ENCODE measurements at places on chromosomes 5 and 9.

DNA sequence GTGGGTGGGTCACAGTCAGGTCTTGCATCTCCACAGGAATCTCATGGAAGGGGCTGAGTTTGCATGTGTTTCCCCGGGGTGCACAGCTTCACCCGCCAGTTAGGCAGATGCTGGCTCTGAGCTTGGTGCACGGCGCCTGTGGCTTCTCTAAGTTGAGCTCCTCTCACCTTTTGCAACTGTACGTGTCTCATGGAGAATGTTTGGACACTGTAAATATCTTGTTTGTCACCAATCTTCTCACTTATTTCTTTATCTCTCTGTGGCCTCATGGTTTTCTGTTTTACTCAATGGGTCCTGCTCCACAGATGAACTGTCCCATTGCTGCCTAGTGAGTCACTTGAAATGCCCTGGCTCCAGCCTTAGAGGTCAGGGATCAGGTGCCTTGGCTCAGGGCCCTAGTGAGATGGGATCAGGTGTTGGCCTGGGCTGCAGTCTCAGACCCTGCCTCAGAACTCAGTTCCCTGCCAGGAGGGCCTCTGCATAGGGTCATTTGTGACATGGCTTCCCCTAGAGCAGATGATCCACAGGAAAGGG lies 61.6 kb downstream of the WNK2 start:
- no peak for DNase-seq

GRCh38 chr9:130893341-130894101 lies 3.1 kb downstream of the QRFP start:
- DNase-seq: peak; percentile 79

DNA sequence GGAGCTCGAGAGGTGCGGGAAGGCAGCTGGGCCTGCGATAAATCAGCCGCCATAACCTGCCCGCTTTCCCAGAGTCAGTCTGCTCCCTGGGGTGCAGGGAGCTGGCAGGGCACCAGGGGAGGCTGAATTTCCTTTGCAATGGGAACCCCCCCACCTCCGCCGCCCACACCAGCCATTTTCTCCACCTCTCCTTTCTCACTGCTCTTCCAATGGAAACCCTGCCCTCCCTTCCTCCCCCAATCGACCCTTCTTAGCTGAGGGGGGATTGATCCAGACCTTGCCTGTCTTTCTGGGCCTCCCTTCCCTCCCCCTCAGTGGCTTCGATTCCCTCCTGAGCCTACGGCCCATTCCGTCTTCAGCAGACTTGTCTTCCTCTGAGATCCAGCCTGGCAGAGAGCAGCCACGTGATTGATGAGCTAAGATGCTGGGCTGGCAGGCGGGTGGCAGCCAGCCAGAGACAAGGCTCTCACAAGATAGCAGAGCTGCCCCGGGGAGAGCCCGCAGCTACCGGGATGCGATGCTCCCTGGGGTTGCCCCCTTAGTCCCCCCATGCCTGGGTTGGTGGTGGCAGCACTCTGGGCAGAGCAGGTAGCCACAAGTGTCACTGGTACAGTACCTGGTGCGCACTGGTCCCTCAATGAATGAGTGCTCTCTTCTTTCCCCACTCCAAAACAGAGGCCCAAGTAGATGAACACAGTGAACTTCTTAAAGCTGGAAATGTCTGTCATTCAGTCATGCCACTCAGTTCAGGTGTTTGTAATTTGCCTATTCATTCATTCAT lies 53.7 kb upstream of the FABP6 start:
- DNase-seq: no peak

DNA sequence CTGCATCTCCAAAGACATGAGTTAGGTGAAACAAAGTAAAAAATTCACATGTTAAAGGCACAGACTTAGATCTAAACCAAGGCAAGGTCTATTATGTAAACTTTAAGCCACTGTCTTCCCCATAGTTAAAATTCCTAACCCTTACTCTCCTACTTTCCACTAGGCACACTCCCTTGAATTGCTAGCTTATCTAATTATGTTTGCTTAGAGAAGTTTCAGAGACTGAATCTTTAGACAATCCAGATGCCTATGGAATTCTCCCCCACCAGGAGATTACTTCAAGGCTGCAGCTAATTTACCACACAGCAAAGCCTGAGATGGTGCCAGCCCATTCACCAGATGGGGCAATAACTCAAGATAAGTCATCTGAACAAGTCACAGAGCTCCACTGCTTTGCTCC lies 803.1 kb upstream of the COX7C start:
- DNase-seq: no peak

- peak; percentile 13 for DNase-seq
Measured at GRCh38 chr5:78647838-78648358, 674 bp downstream of the LHFPL2 start.

DNA sequence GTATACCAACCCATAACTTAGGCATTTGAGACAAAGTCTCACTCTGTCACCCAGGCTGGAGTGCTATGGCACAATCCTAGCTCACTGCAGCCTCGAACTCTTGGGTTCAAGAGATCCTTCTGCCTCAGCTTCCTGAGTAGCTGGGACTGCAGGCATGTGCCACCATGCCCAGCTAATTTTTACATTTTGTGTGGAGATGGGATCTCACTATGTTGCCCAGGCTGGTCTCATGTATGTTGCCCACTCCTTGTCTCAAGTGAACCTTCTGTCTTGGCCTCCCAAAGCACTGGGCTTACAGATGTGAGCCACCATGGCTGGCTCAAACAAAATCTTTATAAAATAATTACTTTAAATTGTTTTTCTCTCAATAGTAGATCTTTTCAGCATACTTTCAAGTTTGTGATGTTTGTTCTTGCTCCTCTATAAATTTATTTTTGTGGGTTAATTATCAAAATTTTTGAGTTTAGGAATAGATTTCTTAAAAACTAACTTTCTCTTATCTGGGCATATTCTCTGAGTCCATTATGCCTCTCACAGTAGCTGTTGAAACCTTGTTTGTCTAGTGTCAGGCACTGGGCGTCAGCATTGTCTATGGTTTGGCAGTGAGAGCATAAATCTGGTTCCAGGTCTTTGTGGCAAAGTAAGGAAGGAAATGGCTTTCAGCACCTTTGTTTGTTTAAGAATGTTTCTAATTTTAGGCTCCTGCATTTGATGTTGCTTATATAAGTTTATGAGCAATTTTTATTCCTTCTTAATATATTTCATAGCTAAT lies 38.7 kb downstream of the NLN start:
- DNase-seq: no peak

GRCh38 chr9:14396171-14396570 lies 82.2 kb upstream of the NFIB start:
- no peak for DNase-seq

- no peak for DNase-seq
Measured at GRCh38 chr5:163529698-163530097, 24.3 kb downstream of the MAT2B start.

GRCh38 chr5:128536254-128537220 lies 1.5 kb downstream of the FBN2 start:
- no peak for DNase-seq

DNA sequence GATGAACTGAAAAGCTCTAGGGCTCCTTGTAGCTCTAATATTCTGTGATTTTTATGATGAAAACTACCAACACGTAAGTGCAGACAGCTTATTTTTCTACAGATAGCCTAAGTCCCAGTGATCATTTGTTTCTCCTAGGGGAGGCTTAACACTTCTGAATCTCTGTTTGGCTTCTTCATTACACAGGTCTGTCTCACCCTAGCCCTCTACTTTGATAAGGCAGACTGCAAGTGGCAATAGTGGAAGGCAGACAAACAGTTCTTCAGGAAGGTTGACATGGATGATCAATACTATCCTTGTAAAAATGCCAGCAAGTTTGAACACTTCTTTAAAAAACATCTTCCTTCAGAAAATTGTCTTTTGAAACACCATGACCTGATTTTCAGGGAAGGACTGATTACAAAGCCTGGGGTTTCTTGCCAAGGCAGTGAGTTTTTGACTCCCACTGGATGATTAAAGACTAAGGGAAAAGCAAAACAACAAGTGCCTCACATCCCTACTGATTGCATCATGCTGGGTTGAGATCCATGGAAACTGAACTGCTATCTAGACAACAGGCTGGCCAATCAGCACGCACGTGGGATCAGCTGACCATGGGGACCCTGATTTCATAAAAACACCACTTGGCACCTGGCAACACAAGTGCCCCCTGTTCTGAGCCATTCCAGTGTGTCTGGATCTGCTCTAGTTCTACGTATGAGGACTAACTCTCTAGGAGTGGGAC lies 212.2 kb downstream of the SMARCA2 start:
- no peak for DNase-seq

GRCh38 chr5:33733225-33733624 lies 158.6 kb downstream of the ADAMTS12 start:
- DNase-seq: no peak

- DNase-seq: peak; percentile 71
Measured at GRCh38 chr5:158344376-158344775, 485.4 kb upstream of the CLINT1 start.

DNA sequence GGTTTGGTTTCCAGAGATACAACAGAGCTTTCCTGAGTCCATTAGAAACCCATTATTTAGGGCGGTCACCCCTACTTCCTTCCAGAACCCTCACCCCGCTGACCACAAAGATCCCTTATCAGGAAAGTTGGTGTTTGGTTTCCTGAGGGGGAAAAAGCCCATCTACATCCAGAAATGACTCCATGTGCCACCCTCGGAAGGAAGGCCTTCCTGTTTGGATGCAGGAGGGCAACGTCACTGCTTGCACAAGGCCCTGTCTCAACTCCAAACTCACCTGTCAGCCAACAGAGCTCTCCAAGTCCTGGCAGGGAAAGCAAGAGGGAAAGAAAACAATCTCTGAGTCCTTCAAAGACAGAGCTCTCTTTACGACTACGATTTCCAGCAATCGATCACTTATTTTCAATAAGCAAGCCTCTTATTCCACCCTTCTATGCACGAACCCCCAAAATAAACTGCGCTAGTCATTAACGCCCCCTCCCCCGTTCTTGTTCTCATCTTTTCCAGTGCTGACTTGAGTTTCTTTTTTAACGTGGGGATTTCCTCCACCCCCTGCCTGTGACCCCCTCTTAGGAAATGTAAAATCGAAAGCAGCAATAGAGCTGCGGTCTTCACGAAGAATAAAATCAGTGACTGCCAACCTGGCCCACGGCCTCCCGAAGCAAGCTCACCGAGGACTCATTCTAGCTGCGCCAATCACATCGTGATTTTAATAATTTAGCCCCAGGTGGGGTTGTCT lies 35.7 kb upstream of the NTNG2 start:
- no peak for DNase-seq

DNA sequence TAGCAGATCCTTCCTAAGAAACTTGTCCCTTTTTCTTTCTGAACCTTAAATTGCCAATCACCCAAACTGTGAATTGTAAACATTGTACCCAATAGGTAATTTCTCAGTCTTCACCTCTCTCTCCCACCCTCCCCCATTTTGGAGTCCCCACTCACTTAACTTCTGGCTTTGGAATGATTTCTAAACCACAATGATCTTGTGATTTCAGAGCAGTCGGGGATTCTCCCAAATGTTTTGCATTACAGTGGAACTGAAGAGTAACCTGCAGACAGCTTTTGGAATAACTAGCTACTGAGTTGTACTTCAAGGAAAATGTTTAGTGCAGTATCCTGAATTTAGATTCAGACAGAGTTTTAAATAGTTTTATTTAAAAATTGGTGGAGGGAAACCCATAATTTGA lies 19.2 kb downstream of the SLC27A6 start:
- DNase-seq: no peak

- DNase-seq: no peak
Measured at GRCh38 chr5:97658116-97658900, 475.3 kb upstream of the RIOK2 start.

- no peak for DNase-seq
Measured at GRCh38 chr9:107178293-107178692, 104.8 kb upstream of the RAD23B start.

DNA sequence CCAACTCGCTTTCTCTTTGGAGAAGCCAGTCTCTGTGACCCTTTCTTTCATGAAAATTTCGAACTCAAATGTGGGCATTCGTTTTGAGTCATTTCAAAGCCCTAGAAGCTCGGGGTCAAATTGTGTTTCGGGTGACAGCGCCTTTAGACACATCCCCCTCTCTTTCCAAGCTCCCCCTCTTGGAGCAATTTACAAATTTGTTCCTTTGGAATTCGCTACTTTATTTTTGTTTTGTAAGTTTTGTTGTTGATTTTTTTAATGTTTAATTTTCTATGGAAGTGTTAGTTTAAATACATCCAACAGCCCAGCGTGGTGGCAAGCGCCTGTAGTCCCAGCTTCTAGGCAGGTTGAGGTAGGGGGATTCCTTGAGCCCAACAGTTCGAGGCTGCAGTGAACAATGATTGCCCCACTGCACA lies 4.6 kb upstream of the BARX1 start:
- no peak for DNase-seq

- DNase-seq: peak; percentile 30
Measured at GRCh38 chr5:146313027-146313426, 25.6 kb upstream of the POU4F3 start.

- DNase-seq: no peak
Measured at GRCh38 chr5:19125956-19126713, 861.9 kb downstream of the CDH18 start.

GRCh38 chr5:150601491-150602345 lies 38.7 kb upstream of the SYNPO start:
- DNase-seq: no peak

DNA sequence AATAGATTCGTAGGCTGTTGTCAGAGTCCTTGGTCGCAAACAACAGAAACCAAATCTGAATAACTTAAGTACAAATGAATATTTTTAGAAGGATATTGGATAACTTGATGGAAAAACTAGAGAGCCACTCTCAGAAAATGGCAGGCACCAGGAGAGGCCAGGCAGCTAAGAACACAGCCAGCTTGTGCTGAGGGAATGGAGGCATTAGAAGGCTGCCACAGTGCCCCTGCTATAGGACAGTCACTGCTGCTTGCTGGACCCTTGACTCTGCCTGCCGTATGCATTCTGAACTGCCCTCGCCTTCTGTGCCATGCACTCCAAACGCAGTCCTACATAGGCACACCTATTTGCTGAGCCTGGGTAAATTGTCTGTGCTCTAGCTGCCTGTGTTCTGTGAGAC lies 78.6 kb downstream of the MAST4 start:
- DNase-seq: no peak

- DNase-seq: no peak
Measured at GRCh38 chr5:169646856-169647255, 9.8 kb downstream of the DOCK2 start.

DNA sequence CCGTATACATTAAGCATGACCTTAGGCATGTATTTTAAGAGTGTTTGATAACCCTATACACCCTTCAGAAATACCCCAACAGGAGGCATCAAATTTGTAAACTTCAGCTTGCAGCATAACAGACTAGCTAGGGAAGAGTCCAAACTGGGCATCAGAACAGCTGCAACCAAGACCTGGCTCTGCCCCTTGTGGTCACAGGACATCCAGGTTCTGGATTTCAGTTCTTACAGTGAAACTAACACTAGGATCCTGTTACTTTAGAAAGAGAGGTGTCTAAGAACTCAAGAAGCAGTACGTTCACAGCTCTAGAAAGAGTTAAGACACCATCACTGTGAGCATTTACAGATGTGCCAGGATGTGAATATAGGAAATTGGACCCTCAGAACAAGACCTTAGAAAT lies 229.8 kb downstream of the BNC2 start:
- DNase-seq: no peak
